ENCODE measurements at places on chromosomes 12 and 14.
A peak's percentile ranks its signal among the peaks of the same experiment; 100 is the strongest.

GRCh38 chr14:68363843-68364767 is 428.8 kb downstream of the ZFP36L1 start:
- no peak for DNase-seq

DNA sequence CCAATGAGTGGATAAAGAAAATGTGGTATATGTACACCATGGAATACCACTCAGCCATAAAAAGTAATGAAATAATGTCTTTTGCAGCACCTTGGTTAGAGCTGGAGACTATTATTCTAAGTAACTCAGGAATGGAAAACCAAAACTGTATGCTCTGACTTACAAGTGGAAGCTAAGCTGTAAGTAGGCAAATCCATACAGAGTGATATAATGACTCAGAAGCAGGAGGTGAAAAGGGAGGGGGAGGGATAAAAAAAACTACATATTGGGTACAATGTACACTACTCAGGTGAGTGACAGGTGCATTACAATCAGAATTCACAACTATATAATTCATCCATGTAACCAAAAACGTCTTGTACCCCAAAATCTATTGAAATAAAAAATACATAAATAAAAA is 15.1 kb upstream of the CLEC1A start:
- no peak for DNase-seq

GRCh38 chr12:51639361-51639760 is 48.3 kb downstream of the SCN8A start:
- DNase-seq = no peak

GRCh38 chr14:65164068-65164824 is 61.9 kb upstream of the MAX start:
- DNase-seq = peak; percentile 81

DNA sequence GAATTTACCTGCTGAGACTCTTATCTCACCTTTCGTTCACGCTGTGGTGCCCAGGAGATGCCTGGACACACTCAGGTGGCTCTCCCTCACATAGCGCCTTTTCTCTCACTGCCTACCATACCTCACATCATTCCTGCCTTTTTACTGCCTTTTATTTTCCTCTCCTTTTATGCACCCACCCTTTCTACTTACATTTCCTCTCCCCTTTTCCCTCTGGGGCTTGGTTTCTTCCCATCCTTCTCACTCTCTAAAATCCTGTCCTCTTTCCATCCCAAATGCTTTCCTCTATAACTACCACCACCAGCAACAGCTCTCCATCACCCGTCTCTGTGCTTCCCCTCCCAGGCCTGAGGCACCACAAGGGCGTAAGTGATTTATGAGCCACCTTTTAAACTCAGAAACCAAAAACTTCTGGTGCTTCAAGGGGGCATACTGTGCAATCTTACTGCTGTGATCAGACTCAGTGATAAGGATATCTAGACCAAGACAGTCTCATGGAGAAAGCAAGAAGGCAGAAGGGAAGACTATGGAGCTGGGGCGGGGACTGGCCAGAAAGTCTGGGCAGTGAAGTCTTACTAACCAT is 32.7 kb upstream of the SMUG1 start:
- DNase-seq = no peak

- DNase-seq = no peak
Observed at GRCh38 chr12:38775457-38775856, 129.9 kb downstream of the CPNE8 start.

GRCh38 chr14:36515105-36515593 is 4.9 kb downstream of the NKX2-1 start:
- no peak for DNase-seq

- no peak for DNase-seq
Observed at GRCh38 chr12:38872156-38872555, 33.2 kb downstream of the CPNE8 start.

DNA sequence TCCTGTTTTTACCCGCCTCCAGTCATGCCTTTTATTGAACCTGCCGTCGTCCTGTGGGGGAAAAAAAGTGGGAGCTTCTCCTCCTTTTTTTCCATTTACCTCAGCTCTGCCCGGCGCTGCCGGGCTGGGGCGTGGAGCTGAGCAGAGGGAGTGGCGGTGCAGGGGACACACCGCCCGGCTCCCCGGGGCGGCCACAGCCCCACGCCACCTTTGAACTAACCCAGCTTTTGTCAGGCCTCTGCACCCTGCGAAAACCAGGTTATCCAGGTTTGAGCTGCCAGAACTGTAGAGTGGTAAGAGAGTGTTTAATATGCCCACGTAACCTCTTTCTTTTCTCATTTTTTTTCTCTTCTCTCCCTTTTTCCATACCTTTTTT is 161.0 kb upstream of the FKBP4 start:
- no peak for DNase-seq

GRCh38 chr12:42172441-42173210 is 28.0 kb upstream of the GXYLT1 start:
- no peak for DNase-seq

- DNase-seq = no peak
Observed at GRCh38 chr12:62769076-62769619, 165.8 kb downstream of the PPM1H start.

DNA sequence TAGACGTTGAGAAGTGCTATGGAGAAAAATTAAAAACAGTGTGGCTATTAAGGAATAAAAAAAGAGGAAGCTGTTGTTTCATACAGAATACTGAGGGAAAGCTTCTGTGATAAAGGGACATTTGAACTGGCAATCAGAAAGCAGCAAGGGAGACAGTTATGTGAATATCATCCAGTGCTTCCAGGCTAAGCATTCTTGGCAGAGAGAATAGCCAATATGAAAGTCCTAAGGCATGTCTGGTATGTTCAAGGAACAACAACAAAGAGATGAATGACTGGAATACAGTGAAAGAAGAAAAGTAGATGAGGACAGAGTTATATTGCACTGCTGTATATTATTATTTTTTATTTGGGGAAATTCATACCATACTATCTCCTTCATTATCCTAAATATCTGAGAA is 23.9 kb downstream of the SCAF11 start:
- no peak for DNase-seq

DNA sequence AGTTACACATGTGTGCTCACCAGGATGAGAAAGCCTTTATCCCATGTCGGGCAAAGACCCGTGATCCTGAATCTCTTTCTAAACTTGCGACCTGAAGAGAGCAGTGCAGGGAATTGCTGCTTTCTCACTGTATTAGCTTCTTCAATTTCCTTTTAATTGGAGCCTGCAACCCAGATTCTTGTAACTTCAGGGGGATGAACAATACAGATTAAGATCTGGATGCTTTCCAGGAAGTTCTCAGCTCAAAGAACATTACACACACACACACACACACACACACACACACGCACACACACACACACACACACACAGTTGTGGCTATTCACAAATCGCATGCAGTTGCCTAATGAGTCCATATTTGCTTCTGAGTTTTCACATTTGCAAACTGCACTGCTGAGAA is 268.3 kb downstream of the NPAS3 start:
- no peak for DNase-seq

DNA sequence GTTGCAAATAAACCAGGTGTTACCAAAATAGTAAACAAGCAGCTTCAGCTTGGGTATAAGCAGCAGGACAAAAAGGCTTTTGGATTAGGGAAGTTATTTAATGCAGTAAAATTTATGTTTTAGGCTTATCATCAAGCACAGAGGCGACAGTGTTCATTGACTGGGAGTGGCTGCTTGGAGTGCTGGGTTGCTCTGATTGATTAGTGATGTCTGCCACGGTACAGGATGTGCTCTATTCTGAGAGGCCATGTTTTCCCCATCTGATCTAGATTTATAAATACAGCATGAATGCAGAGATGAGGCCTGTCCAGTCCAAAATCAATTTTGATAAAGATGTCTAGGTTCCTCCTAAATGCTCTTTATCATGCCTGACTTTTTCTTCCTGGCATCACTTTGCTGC is 83.5 kb downstream of the MAP1LC3B2 start:
- DNase-seq = no peak

GRCh38 chr12:111024205-111024801 is 103.9 kb upstream of the MYL2 start:
- peak; percentile 16 for DNase-seq

DNA sequence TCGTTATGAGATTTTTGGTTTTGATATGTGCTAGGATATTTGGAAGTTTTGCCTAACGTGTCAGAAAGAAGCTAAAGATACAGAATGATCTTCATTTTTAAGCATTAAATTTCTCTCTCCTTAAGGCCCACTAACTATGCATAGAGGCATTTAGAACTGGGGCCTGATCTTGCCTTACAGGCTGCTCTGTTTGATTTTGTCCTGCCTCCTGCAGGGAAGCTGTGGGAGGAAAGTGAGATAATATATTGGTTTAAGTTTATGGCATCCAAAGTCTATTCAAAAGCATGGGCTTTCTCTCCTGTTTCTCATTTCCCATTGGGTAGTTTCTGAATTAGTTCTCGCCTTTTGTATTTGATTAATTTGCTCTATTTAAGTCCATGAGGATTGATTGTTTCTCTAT is 250.3 kb upstream of the FBXO33 start:
- no peak for DNase-seq

DNA sequence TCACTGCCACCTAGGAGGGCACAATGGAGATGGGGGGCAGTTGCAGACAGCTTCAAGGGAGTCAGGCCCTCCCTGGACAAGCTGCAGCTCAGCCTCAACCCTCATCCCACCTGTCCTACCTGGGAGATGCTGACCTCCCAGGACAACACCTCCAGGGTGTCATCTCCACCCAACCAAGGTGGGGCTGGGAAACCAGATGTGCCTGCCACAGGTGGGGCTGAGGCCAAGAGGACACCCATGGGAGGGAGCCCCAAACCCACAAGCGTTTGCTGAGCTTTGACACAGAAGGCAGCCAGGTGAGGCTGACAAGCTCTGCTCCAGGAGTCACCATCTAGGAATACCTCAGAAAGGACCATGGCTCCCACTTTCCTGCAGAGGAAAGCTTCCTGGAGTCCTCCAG is 31.5 kb downstream of the ZFP36L1 start:
- no peak for DNase-seq

- DNase-seq = no peak
Observed at GRCh38 chr12:51527966-51528365, 63.1 kb upstream of the SCN8A start.

DNA sequence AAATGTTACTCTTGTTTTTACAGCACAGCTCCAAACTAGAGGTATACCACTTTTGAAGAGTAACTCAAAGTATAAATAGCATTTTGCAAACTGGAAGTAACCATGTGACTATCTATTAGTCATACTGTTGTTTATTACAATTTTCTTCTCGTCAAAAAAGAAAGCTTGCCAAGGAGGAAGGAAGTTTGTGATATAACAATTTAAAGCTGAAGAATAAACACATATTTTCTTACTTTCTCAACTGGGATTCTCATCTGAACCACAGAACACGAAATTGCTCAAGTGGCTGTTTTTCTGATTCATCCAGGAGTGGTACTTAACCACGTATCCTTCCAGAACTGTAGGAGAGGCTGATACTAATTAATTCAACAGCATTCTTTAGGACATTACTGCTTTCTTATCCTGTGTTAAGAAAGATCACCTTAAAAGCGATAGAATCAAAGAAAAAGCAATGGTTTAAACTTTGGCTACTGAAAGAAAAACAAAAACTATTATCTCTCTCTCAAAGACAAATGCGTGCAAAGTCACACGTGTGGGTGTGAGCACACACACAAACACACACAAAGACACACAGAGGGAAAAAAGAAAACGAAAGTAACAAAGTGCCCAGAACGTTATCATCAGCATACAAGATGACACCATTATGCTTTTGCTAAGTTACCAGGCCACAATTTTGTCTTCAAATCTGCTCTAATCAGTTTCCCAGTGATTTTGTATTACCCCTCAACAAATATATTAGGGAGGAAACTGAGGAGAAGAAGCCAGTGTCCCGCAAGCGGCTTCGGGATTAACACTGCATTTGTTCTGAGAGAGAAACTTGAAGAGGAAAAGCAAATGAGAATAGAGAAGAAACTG is at the start of gene CLEC2B:
Gene CLEC2B, minus strand, starts transcription at position 48 of the 855 bp plus-strand sequence.
- no peak for DNase-seq

DNA sequence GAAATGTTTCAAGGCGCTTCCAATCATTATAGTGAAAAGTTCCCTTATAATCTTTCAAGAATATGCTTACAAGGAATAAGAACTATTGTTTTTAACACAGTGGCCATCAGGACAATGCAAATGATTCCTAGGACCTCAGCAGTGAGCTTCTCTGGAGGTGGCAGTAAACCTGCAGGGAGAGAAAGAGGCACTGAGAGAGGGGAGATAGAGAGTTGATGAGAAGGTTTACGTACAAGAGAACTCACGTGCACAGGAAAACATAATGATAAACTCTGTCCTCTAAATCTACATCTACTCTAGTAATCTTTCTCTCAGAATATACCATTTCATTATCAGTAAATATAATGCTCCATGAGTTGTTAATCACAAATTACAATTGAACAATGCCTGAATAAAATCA is 715 bp downstream of the KLRC4 start:
- DNase-seq = no peak

GRCh38 chr12:124380796-124381455 is 86.0 kb downstream of the RFLNA start:
- DNase-seq = no peak

- DNase-seq = no peak
Observed at GRCh38 chr12:91053951-91054715, 3.7 kb downstream of the KERA start.

DNA sequence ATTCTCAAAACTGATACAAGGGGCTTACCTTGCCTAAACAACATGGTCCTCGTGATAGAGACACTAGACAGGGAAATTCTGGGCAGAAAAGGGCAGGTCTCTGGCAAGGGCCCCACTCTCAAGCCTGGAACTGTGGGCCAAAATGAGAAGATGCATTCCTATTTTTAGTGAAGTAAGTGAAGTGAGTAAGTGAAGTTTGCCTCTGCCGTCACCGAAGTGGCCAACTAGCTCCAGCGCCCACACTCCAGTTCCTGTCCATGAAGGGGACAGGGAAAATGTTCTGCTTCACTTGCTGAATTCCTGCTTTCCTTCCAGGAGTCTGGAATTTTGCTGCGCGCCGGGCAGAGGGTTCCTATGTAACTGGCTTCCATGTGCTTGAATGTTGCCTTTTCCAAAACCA is 1035.6 kb upstream of the TMEM132C start:
- no peak for DNase-seq

DNA sequence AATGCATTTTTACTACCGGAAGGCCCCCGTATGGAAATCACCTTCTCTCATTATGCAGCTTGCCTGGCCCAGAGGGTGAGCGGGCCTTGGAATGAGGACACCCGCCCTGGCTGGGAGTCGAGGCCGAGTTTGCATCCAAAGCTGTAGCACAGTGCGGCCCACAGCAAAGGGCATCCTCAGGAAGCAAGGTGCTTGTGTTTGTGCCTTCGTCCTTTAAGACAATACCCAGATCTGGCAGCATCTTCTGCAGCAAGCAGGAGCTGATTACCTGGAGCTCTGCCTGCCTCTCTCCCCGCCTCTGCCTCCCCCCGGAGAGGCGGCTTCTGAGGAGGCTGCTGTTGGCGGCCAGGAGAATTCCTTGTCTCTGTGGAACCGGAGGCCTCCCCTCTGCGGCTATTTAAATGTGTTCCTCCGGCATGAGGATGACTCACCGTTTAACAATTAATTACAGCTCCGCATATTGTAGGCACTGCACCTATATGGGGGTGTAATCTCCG is 145.3 kb downstream of the CACNA1C start:
- no peak for DNase-seq

- no peak for DNase-seq
Observed at GRCh38 chr12:46359667-46360280, 12.8 kb downstream of the SLC38A2 start.

GRCh38 chr12:92020983-92021665 is 124.5 kb downstream of the BTG1 start:
- DNase-seq = no peak

GRCh38 chr12:106303202-106303820 is 778 bp downstream of the TCP11L2 start:
- peak; percentile 56 for DNase-seq

GRCh38 chr14:23286020-23286901 is at the start of gene HOMEZ:
TSS of gene HOMEZ (minus strand) at chr14:23286132. CDS start at chr14:23285952, 180 bp downstream.
- DNase-seq = peak; percentile 98
